HEK293T (cell line): ENCODE measurements at places on chromosomes 3 and 15.

DNA sequence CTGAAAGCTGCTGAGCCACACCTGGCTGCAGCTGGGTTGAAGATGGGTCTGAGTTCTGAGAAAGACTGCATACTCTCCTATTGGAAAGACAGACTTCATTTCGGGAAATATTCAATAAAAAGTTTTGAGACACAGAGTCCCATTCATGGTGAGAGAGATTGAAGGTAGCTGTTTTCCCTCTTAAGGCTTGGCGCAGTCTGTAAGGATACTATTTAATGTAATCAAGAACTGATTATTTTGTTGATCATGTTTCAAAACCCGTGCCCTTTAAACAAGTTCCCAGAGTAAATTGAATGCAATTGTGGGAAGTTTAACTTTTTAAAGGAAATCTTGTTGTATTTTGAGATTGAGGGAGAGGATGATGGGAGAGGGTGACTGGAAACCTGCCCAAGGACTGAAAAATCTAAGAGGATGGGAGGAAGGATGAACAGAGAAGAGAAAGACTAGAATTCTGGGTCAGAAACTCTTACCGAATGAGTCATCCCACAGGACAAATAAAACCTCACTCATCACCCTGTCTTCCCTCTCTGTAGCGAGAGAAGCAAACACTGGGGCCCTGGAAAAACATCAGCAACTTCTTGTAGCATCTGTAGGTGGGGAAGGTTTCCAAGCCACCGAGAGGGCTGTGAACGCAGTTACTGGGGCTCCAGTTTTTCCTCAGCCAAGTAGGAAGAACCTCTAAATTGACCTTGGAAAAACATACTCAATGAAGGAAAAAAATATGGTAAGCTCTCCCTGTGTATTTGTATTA, 193.2 kb upstream of the TPRG1 start:
- no peak for DNase-seq

DNA sequence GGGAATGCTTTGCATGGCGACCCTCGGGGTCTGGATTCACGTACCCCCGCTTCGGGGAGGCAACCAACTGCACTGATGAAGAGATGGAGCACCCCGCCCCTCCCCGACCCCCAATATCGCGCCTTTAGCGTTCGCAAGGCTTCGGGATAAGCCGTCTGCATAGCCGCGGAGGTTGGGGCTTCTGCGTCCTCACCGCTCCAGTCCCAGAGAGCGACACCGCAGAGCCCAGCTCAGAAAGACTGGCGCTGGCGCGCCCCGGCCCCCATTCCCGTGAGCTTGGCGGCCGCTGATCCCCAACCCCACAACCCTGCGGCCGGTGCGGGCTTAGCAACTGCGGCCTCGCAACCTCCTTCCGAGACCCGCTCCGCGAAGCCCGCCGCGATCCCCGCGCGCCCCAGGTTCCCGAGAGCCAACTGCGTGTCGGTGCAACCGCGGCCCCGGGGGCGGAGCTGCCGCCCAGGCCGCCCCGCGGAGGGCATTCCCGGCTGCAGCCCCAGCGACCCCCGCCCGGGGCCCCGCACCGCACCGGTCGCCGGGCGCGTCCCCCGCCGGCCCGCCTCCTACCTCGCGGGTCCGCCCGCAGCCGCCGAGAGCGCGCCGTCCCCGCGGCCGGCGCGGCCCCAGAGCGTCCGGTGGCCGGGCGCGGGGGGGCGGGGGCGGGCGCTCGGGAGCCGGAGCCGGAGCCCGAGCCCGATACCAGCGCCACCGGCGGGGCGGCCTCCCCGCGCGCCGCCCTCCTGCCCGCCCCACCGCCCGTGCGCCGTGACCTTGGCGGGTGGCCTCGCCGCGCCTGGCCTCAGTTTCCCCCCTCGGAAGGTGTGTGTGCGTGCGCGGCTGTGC, 79.5 kb downstream of the IQSEC1 start:
- peak; percentile 44 for DNase-seq

GRCh38 chr15:63556246-63556645, 40.9 kb upstream of the FBXL22 start:
- DNase-seq = no peak

DNA sequence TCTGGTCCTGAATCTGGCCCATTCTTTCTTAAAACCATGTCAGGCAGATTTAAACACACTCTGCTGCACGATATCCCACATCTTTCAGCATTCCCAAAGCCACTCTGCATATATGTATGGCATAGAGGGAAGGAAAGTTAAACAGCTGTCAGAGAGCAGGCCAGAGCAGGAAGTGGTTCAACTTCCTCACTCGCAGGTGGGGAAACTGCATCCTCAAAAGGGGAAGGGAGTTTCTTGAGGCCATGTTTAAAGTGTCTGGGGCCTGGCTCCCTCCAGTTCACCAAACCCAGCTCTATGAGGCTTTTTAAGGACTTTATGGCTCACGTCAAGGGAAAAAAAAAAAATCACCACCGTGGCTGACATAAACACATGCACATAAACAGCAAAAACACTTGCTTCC, 123.1 kb downstream of the OPA1 start:
- DNase-seq = no peak

- no peak for DNase-seq
Observed at GRCh38 chr3:32940726-32941125, 10.7 kb upstream of the CCR4 start.

DNA sequence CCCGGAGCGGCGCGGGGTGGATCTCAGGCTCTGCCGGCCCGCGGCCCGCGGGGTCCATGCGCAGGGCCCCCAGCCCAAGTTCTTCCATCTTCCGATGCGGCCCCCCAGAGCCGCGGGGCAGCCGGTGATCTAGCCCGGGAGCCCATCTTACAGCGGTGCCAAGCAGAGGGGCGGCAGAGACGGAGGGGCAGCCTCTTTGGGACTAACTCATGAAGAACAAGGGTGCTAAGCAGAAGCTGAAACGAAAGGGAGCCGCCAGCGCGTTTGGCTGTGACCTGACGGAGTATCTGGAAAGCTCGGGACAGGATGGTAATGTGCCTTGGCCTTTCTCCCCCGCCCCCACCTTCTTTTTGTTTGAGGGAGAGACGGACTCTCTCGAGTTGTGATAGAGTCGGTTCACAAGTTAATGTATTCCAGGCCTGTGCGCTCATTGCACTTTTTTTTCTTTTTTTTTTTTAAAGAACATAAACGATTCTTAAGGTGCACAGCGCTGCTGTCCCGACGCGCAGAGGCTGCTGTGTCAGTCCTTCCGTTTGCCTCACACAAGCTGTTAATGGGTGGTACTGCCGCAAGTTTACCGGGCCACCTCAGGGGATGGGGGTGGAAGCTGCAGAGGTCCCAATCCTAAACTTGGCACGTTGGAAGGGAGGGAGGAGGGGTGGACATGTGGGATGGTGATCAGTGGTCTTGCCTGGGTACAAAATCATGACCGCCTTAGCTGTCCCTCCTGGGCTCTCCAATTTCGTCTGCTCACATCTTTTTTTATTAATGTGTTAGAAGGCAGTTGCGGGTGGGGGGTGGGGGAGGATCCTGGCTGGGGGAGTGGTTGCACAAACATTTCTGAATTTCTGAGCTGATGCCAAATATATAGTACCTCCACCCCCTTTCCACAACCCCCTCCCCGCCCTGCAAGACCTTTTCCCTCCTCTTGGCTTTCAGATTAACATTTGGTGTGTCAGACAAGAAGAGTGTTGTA, 801 bp downstream of the ARHGAP31 start:
- peak; percentile 49 for DNase-seq

DNA sequence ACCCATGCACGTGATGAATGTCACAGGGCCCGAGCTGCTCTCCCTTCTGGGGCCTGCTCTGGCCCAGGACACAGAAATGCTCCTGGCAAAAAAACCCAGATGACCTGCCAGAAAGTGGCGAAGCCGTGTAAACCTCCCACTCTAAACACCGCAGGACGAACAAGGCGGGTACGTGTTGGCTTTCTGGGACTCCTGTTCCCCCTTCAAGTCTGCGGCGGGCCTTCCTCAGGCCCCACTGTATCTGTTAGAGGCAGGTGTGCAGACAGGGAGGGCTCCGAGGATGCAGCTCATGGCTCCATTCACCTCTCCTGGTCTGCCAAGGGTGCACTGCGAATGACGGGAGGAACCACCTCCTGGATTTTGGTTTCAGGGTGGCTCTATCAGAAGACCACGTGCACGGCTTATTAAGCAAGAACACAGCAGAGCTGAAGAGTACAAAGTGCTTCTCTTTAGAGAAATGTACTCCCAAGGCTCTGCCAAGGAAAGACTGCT, 173.8 kb downstream of the ADAMTS17 start:
- DNase-seq = no peak

DNA sequence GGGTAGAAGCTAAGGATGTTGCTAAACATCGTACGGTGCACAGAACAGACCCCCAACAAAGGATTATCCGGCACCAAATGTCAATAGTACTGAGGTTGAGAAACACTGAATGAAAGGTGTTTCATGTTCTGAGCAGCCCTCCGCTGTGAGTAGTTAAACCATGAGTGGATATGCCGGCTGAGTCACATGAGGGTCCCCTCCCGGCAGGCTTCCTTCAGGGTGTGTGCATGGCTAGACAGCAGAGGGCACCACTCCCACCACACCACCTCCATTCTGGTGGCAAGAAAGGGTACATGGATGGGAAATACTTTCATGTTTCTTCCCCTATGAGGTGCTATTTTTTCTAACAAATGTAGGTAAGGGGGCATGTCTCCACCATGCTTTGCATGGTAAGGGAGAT, 128.3 kb upstream of the SEMA6D start:
- peak; percentile 18 for DNase-seq

GRCh38 chr3:94616833-94617232, 554.0 kb downstream of the NSUN3 start:
- DNase-seq = no peak

GRCh38 chr3:60294181-60294580, 957.1 kb downstream of the FHIT start:
- no peak for DNase-seq

DNA sequence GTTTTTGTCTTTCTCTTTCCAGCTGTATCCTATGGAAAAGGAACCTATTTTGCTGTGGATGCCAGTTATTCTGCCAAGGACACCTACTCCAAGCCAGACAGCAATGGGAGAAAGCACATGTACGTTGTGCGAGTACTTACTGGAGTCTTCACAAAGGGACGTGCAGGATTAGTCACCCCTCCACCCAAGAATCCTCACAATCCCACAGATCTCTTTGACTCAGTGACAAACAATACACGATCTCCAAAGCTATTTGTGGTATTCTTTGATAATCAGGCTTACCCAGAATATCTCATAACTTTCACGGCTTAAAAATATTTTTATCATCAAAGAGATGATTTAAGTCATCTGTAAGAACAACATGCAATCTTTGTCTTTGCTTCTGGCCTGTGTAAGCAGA, 44.9 kb upstream of the PARP14 start:
- no peak for DNase-seq

- DNase-seq = no peak
Observed at GRCh38 chr3:10249833-10250232, 1.6 kb downstream of the TATDN2 start.

DNA sequence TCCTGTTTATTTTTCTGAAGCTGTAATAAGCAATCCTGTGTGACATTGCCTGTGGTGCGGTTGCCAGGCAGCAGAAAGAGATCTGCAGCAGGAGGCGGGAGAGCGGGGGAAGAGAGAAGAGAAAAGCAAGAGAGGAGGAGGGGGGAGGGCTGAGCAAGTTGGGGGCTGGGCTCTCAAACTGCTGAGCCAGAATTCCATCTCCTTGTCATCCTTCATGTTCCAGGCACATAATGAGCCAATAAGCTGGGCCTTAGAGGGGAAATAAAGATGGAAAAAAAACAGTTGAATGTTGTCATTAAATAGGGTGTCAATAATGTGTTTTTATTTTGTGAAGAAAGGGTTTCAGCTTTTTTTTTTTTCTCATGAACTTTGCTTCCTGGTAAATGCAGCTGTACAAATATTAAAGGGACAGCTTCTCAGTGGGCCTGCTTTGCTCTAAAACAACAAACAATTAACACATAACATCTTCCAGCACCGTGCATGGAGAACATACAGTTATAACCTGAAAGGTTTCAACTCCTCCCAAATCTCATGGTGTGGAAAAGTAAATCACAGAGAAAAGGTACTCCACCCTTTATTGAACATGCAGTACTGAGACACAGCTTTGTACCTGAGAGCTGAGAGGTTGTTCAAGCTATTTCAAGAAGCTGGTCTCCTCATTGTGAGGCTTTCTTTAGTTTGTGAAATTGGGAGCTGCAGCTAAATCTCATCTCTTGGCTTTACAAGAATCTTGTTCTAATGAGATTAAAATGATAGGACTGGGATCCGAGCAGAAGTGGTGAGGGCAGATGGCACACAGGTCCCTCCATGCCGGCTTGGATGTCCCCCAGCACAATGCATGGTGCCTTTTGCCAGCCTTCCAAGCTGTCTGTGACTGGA, 451.1 kb upstream of the KCNMB2 start:
- DNase-seq = peak; percentile 35

DNA sequence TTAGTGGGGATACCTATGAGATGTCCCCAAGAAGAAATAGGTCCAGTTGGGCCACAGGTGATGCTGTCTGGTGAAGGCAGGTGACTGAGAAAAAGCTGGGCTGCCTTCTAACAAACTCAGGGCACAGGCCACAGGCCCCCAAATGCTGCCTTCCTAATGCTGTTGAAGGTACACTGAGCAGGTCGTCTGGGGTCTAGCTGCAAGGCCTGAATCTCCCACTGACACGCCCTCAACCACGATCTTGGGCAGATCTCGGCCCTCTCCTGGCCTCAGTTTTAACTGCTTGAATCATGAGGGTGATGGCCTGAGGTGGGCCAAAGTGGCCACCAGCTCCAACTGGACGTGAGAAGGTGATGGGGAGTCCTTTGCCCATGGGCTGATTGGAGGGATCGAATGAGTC, 2.1 kb upstream of the ACSBG1 start:
- no peak for DNase-seq
